ENCODE measurements at places on chromosomes 6 and 20.

DNA sequence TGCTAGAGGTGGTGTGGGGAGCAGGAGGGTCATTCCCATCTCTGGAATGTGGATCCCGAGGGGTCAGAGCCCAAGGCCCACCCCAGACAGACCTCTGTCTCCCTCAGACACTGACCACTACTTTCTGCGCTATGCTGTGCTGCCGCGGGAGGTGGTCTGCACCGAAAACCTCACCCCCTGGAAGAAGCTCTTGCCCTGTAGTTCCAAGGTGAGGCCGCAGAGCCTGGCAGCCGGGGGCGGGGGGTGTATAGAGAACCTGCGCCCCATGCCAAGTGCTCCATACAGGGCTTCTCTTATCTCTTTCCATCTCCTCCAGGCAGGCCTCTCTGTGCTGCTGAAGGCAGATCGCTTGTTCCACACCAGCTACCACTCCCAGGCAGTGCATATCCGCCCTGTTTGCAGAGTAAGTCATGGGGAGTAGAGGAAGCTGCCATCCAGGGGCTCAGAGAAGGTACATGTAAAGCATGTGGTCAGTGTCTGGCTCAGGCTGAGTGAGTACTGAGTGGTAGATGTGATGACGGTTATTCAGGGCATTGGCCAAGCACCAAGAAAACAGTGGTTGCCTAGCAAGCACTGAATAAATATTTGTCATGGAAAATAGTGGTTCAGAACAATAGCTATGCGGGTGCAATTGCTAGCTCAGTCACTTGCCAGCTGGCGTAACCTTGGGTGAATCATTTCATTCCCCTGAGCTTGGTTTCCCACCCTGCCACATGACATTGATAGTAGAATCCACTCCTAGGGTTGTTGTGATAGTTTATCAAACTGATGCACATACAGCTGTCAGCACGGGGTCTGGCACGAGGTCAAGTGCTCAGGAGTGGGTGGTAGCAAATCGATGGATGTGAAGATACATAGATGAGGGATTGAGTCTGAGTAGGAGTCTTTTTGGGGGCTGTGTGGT, 3.5 kb downstream of the PIGT start:
- DNase-seq = peak; percentile 81

GRCh38 chr20:50034567-50035180, 51.9 kb downstream of the SNAI1 start:
- DNase-seq = peak; percentile 54

DNA sequence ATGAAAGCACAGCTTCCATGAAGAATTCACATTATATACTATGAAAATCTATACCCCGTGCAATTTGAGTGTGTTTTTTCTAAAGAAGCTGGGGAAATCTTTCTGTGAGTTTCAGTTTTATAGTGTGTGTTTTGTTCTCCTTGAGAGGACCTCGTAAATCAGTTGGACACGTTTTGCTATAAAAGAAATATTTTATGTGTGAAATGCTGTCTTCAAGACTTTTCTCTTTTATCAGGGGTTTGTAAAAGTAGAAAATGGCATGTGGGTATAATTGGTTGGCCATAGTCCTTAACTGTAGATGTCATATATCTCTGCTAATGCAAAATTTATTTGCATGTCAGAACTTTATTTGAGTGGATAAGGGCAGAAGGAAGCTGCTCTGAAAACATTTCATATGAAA, 186.2 kb downstream of the CDH4 start:
- no peak for DNase-seq

- DNase-seq = no peak
Measured at GRCh38 chr6:31065556-31065955, 46.8 kb downstream of the C6orf15 start.

GRCh38 chr6:160259598-160259997, 977 bp upstream of the SLC22A2 start:
- no peak for DNase-seq

- DNase-seq = no peak
Measured at GRCh38 chr6:49454787-49455709, 8.0 kb downstream of the MMUT start.

DNA sequence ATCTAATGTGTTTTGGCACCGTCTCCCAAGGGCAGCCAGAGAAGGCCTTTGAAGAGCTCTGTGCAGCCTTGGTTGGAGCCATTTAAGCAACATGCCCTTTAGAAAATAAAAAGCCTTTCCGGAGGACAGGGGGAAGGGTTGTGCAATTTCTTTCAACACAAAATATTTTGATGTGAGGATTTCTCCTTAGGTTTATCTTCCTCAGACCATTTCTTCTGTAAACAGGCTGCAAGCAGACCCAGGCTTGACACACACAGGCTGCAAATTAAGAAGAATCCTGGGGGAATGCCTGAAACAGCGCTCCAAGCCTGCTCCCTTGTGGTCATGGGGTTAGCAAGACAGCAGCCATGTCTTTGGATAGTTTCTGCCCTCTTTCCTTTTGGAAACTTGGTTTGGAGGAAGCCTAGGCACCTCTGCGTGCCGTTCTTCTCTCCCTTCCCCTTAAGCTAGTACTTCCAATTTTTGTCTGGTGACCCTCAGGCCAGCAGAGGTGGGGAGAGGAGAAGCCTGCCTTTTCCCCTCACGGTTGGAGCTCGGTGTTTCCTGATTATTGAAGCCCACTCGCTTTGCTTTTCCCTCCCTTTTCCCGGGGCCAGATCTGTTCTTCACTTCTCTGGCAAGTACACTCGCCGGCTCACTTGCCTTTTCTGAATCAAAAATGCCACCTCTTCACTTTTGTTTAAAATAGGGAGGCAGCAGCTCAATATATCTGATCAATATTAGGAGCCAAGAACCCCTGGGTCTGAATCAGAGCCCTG, 39.6 kb upstream of the NOX3 start:
- DNase-seq = peak; percentile 47

GRCh38 chr6:37029249-37029971, 24.0 kb downstream of the FGD2 start:
- DNase-seq = peak; percentile 84

DNA sequence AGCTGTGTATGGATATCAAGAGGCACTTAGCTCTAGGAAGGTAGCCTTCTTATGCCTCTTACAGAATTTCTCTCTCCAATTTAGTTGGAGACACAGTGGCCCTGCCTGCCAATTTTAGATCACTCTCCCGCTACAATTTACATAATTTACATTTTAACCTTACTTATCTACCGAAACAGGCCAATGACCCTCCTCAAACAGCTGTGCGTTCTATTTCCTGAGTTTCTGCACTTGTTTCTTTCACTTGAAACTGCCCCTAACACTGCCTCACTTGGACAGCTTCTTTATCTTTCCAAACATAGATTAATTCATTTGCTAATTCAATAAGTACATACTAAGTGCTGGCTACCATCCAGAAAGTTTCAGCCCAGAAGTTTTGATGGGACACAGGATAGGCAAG, 52.9 kb upstream of the HDDC2 start:
- no peak for DNase-seq

GRCh38 chr6:122571888-122572287, 38.3 kb upstream of the PKIB start:
- DNase-seq = no peak

DNA sequence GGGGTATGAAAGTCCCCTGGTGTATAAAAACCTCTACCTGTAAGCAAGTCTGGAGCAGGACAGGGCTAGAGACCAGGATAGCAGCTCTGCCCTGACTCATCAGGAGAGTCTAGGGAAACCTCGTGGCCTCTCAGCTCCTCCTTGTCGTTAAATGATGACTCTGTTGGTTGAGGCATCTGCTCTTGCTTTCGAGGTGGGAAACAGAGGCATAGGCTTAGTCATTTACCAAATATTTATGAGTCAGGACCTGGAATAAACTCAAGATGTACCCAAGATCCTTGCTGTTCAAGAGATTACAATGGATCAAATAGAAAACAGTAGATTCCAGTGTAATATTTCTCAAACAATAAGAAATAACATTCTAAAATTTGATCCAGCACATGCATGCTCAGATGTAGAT, 5.5 kb downstream of the MANBAL start:
- no peak for DNase-seq

DNA sequence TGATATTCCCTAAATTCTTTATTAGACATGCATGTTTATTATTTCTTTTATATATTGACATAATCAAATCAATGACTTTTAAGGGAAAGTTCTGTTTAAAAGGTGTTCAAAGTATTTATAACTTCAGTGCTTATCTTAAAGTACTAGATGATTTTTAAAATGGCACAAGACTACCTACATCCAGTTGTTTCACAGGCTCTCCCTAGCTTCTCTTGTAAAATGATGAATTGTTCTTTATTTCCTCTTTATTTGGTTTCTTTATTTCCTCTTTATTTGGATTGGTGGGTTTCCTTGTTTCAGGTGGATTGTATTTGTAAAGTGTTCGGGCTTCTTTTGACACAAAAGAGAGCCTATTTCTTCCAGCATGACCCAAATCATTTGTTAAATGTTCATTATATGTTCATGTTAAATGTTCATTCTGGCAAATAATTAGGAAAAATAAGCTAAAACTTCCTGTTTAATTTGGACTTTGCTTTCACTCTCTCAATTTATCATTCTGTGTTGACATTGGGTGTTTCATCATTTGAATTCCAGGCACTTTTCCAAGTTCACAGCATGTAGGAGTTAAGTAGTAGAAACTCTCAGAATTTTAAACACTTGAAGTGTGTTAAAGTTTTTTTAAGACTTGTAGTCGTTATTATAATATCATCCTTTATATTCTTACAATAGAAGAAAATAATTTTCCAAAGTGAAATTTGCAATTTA, 24.6 kb downstream of the MLIP start:
- DNase-seq = no peak

- DNase-seq = no peak
Measured at GRCh38 chr6:52195886-52196285, 9.7 kb downstream of the IL17A start.

DNA sequence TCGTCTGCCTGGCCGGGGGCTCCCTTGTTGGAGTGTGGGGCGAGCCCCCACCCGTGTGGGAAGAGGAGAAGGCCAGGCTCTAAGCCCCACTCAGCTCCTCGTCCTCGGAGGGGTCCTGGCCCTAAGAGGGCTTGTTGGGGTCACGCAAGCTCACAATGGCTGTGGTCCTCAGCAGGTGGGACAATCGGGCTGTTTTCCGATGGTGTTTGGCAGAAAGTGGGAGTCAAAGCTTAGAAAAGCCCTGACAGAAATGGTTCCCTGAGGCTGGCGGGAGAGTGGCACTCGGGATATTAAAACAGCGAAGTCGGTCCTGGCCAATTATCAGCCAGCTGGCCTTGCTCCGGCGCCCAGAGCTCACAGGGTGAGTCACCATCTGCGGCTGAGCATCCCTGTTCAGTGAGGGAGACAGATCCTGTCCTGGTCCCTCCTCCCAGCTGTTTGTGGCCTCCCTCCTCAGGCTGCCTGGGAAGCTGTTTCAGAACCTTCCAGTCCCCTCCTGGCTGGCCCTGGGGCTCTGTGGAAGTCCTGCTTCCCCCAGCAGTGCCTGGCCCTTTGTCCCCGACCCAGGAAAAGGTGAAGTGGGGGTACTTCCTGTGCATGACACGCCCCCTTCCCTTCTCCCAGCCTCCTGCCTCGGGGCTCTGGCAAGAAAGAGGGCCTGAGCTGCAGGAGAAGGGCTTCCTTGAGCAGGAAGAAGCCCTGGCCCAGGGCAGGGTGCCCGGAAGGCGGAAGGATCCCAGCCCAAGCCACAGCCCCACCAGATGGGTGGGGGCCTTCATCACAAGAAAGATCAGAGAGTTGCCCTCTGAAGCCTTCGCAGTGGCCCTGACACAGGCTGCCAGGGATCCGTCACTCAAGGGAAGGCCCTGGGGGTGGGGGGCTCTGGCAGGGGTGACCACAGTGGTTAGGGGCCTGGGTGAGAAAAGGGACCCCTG, 53.6 kb upstream of the BHLHE23 start:
- no peak for DNase-seq

- DNase-seq = no peak
Measured at GRCh38 chr6:37580176-37580955, 80.7 kb upstream of the CCDC167 start.

DNA sequence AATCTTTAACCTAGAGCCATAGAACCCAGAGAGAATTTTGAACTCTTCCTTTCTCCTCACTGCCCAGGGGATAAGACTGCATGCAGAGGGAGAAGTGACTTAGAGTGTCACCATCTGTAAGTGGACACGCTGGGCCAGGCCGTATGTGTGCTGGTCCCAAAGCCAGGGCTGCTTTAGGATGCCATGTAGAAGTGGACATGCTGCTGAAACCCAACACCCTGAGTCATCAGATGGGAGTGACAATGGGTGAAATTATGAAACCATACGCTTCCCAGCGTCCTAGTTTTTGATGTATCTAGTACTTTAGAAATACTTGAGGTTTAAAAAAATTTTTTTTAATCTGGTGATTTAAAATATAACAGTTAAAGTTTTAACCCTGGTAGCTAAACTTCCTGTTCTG, 191.1 kb downstream of the FNDC1 start:
- DNase-seq = no peak

GRCh38 chr6:167726043-167726621, 100.6 kb upstream of the AFDN start:
- no peak for DNase-seq

GRCh38 chr6:143901885-143902750, 37.8 kb downstream of the ZC2HC1B start:
- peak; percentile 66 for DNase-seq

DNA sequence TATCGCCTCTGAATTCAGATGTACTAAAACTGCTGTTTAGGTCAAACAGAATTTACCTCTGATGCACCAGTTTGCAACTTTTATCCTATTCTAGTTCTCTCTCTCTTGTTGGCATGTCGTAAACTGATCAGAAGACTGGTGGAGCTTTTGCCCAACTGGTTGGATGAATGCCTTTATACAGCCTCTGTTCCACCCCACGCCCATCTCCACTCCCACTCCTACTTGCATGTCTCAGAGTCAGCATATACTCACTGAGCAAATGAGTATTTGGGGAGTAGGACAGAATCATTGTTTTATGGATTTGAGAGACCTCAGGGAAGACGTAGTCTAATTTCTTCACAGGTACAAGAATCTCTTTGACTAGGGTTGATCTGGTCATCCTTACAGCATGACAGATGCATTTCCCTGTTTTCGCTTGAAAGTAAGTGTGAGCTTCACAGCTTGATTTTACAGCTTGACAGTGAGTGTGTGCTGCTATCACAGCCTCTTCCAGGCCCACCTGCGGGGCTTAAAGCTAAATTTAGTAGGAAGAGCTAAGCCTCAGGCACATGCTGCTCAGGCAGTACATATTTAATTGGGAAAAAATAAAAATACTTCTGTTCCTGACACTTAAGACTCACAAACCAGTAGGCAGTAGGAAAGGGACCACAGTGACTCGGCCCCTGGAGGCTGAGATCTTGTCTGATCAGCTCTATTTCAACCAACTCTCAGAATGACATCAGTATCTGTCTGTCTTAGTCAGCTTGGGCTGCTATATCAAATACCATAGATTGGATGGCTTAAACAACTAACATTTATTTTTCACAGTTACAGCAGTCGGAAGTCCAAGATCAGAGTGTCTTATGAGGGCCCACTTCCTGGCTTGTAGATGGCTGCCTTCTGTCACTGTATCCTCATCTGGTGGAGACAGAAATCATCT, 30.4 kb downstream of the TRMT6 start:
- DNase-seq = no peak

DNA sequence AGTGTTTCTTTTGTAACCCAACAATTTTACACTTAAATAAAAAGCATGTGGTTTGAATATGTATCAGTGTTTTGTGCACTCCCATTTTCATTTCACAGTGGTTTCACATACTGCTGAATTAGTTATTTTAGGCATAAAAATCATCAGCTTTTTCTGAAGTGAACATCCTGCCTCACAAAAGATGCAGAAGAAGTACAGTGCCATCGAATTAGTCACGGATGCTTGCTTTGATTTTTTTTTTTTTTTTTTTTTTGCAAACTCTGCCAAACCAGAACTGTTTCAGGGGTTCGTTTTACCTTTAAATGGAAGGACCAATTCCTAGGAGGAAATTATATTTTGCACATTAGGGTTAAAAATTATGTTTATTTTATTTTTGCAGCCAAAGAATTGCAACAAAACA, 158.6 kb downstream of the RPS12 start:
- DNase-seq = no peak

Data from right cardiac atrium (tissue), 5 donors.